ENCODE measurements at places on chromosomes 4 and X.

- no peak for DNase-seq
These were observed 263.0 kb upstream of the ZFP42 start for GRCh38 chr4:187732524-187732923.

DNA sequence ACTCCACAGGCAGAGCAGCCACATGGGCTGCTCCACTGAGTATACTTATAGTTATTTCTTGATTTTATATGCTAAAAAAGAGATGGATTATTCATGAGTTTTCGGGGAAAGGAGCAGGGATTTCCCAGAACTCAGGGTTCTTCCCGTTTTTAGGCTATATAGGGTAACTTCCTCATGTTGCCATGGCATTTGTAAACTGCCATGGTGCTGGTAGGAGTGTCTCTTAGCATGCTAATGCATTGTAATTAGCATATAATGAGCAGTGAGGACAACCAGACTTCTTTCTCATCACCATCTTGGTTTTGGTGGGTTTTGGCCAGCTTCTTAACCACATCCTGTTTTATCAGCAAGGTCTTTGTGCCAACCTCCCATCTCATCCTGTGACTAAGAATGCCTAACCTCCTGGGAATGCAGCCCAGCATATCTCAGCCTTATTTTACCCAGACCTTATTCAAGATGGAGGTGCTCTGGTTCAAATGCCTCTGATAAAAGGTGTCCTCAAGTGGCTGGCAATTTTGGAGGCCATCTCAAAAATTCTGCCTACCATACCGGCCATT lies 213.0 kb upstream of the VEGFC start:
- DNase-seq: no peak

GRCh38 chr4:156889616-156890594 lies 81.7 kb downstream of the PDGFC start:
- DNase-seq: no peak

- DNase-seq: no peak
These were observed 79.4 kb downstream of the RPS6KA6 start for GRCh38 chrX:84108584-84108983.

GRCh38 chrX:45022150-45022549 lies 149.2 kb downstream of the KDM6A start:
- DNase-seq: no peak

- no peak for DNase-seq
These were observed 455.7 kb upstream of the FAT1 start for GRCh38 chr4:187179086-187180058.

GRCh38 chr4:119667802-119668201 lies 39.2 kb upstream of the PDE5A start:
- no peak for DNase-seq

GRCh38 chrX:104445591-104445990 lies 120.4 kb upstream of the IL1RAPL2 start:
- no peak for DNase-seq
